ENCODE measurements at places on chromosomes 12 and 14.

DNA sequence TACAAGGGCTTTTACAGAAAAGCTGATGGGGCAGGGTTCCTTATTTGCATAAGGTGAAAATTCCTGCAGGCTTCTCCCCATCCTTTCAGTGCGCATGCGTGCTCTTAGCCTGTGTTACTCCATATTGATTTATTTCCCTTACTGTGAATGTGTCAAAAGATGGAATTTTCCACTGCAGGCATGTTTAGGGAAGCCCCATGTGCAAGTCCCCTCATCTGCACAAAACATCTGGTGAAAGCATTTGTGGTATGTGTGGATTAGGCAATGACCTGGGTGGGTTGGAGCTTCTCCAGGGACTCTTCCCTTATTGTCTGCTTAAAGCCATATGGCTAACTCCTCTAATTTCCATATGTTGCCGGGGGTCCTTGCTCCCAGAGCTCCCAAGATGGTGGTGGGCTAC, 912.7 kb upstream of the LRFN5 start:
- no peak for DNase-seq

DNA sequence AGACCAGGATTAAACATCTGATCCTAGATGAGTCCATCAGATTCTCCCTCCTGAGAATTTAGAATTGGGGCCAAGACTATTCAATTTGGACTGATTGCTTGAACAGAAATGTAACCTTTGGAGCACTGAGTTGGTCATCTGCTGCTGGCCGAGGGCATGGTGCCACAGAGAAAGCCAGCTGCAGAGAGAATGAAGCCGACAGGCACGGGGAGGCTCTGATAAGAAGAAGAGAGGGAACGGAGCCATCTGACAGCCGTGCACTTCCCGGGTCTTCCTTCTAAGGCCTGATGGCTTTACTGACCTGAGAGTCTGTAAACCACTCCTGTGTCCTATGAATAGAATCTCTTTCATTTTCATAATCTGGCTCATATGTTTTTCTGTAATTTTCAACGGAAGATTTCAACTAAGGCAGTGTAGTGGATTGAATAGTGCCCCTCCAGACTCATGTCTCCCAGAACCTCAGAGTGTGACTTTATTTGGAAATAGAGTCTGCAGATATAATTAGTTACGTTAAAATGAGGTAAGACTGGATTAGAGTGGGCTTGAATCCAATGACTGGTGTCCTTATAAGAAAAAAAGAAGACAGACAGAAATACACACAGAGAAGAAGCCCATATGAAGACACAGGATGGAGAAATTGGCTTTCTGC, 39.1 kb upstream of the FRS2 start:
- DNase-seq: no peak

GRCh38 chr12:67469666-67470065, 178.9 kb upstream of the DYRK2 start:
- DNase-seq: no peak

DNA sequence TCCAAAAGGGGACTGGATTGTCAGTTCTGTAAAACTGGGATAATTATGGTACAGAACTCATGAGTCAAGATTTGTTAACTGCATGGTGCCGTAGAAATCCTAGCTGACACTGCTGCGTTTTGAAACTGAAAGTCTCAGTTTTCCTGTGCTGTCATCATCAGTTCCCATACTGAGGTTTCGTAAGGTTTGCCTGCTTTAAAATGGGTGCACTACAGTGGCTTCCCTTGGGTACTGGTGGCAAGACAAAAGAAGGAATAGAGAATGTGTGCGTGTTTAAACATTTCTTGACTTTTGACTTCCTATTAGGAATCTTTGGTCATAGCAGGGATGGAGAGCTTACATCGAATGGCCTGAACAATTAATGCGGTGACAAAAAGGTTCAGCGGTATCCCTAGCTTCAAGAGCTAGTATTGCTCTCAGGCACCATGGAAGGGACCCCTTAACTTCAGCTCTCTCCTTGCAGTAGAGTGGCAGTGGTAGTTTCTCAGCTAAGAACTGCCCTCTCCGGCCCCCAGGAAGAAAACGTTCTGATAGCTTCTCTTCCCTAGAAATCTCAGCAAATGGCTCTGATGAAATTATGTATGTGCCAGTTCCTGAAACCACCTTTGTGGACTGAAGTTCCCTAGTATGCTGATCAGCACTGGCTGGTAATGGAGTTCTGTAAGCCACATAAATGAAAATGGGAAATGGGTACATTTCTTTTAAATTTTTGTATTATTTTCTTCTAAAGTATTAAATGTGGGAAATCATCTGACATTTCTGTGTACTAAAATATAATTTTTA, 28.9 kb downstream of the ANO6 start:
- DNase-seq: no peak

- no peak for DNase-seq
Measured at GRCh38 chr12:130041983-130042812, 120.1 kb upstream of the FZD10 start.

GRCh38 chr12:93311827-93312226, 65.9 kb upstream of the NUDT4 start:
- DNase-seq: no peak

DNA sequence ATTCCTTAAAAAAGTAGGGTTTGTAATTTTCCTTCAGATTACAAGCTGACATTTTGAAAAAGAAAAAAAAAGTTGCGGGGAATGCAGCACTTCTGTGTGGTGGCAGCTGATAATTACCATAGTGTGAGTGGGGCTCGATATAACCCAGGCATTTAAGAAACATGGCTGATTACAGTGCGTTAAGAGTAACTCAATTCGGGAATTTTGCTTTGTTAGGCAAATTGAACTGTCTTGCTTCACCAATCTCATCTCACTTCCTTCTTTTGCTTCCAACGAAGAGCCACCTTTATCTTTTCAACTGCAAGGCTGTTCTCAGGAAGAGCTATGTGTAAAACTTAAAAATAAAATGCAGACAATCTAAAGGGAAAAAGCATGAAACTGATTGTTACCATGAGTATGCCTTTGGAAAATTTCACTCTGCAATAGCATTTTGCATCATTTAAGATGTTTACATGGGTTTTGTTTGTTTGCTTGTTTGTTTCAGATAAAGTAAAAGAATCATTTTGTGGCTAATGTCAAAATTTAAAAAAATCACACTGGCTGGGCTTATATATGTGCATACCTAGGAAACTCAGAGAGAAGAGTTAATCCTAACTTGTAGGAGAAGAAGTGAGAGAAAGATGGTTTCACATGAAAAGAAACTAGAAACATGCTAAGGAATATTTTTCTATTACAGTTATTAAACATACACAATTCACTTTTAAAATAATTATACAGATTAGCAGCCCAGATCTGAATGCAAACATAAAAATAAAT, 295.9 kb upstream of the ATP2B1 start:
- no peak for DNase-seq

- no peak for DNase-seq
Measured at GRCh38 chr12:27474344-27474743, 27.8 kb downstream of the SMCO2 start.

DNA sequence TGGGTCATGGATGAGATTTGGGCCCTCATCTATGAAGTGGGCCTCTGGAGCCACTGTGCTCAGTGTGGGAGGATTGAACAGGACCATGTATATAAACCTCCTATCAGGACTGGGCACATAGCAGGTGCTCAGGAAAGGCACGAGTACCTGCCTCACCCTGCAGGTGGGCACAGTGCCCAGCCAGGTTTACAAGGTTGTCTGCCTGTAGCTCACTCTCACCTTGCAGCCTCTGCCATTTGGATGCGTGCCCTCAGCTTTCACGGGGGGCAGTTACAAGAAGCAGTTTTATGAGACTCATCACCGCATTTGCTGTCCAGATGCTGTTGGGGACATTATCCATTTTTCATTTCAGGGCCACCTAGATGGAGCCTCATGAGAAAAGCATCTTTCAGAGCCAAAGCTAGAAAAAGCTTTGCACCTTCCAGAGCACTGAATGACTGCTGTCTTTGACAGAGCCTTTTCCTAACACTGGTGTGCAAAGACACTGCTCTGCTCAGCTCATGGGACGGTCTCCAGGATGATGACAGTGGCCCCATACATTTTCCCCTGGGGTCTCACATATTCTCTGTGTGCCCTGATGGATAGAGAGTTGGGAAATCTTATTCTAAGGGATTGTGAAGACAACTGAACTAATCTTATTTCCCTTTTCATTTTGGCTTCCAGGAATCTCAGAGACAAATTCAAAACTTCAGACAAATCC, 327.5 kb upstream of the RTL1 start:
- no peak for DNase-seq

GRCh38 chr14:67527756-67528155, 5.3 kb upstream of the PLEKHH1 start:
- no peak for DNase-seq

GRCh38 chr12:95763809-95764253, 26.7 kb downstream of the NTN4 start:
- DNase-seq: no peak

GRCh38 chr14:92105073-92105892, 1.1 kb downstream of the ATXN3 start:
- DNase-seq: no peak

DNA sequence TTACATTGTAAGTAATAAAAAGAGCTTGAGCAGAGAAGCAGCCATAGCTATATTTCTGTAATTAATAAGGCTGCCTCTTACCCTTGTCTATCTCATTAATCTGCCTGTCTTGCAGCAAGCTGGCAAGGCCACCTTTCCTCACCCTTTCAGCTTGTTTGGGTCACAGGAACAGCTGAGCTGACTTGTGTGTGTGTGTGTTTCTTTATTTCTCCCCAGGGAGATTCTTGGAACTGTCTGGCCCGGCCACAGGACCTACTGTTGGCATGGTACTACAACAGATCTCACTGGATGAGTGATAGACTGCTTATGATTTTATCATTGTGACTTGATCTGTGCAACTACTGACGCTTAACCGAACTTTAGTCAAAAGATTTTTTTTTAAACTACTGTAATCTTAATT, 213.7 kb downstream of the SLC2A13 start:
- DNase-seq: no peak

GRCh38 chr14:89221109-89221810, 195.8 kb downstream of the FOXN3 start:
- DNase-seq: no peak

DNA sequence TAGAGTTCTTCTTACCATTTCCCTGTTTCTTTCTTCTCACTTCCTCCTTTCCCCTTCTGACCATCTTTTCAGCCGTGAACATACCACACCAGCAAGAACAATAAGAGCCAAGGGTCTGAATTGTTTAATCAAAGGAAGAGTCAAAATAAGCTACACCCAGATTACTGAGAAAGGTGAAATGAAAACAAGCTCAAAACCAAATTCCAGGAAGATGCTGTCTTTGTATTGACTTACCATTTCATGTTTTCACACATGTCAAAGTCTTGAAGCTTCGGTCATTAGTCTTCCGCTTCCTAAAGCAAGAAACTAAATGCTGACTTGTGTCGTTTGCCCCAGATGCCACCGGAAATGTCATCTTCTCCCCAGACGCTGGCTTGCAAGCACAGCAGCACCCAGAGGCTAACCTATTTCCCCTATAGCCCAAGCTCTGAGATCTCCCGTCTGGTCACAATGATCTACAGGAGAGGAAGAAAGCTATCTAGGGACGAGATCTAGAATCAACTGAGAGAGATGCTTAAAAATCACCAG, 136.5 kb upstream of the AMIGO2 start:
- peak; percentile 46 for DNase-seq

DNA sequence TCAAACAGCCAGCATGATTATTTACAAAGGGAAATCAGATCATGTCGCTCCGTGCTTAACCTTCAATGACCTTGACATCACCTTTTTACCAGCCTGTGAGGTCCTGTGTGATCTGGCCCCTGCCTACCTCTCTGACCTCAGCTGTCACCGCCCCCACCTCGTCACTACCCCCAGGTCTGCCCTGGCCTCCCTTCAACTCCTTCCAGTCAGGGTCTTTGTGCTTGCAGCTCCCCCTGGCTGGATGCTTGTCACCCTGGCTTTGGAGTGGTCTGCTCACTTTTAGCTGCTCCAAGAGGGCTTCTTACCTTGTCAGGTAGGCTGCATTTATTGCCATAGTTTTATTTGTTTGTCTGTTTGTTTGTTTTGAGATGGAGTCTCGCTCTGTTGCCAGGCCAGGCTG, 8.2 kb upstream of the MAX start:
- DNase-seq: no peak

- DNase-seq: no peak
Measured at GRCh38 chr12:15886372-15887042, 4.3 kb downstream of the STRAP start.

- no peak for DNase-seq
Measured at GRCh38 chr12:95940514-95940913, 1.9 kb downstream of the CCDC38 start.

- DNase-seq: no peak
Measured at GRCh38 chr12:67107235-67107634, 161.9 kb upstream of the CAND1 start.

DNA sequence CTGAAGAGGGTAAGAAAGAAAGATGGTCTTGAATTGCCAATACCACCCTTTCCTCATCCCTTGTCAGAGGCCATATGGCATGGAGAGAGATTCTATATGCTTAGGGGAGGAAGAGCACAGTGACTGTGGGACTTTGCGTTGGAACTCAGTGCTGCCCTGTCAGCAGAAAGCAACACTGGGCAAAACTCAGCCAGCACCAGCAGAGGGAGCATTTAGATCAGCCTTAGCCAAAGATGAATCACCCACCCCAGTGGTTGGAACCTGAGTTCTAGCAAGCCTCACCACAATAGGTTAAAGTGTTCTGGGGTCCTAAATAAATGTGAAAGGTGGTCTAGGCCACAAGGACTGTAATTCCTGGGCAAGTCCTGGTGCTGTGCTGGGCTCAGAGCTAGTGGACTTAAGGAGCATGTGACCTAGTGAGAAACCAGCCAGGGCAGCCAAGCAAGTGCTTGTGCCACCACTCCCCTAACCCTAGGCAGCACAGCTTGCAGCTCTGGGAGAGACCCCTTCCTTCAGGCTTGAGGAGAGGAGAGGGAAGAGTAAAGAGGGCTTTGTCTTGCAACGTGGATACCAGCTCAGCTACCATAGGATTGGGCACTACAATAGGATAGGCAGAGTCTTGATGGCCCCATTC, 11.4 kb upstream of the BCAT1 start:
- DNase-seq: no peak

- DNase-seq: no peak
Measured at GRCh38 chr12:92369636-92370035, 224.0 kb upstream of the BTG1 start.

- no peak for DNase-seq
Measured at GRCh38 chr12:77163074-77164038, 98.0 kb upstream of the E2F7 start.

GRCh38 chr12:72228424-72228823, 43.7 kb upstream of the TRHDE start:
- DNase-seq: no peak

GRCh38 chr14:77241955-77242354, 29.1 kb downstream of the NGB start:
- DNase-seq: no peak

GRCh38 chr12:120762086-120762485, 36.5 kb downstream of the ACADS start:
- no peak for DNase-seq

DNA sequence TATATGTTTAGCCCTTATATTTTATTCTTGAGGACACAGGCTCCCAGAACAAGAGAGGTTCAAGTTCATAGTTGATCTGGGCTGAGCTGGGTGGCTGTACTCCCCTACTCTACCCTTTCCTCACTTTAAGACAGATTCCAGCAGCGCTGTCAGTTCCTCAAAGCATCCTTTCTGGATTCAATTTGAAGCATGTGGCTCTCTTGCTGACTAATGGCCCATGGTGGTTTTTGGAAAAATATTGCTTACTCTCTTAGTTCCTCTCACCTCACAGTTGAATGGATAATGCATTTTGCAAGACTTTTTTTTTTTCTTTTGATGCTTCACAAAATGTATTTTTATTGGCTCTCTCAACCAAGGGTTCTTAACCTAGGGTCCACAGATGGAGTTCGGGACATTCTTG, 4.1 kb downstream of the PELI2 start:
- DNase-seq: no peak

- no peak for DNase-seq
Measured at GRCh38 chr14:22399776-22400175, 189.2 kb downstream of the DAD1 start.

All from stimulated activated CD8-positive, alpha-beta memory T cell treated with anti-CD3 and anti-CD28 coated beads, Interleukin-7, amount 100 ng/mL, for 1 hour (primary cell).